Activated T-helper 9 cell treated with anti-CD3 and anti-CD28 coated beads, Interleukin-2, amount 50 U/mL, for 16 hours (primary cell): ENCODE measurements at places on chromosomes 7 and 10.

GRCh38 chr7:90626013-90626412, 29.9 kb downstream of the CDK14 start:
- DNase-seq = no peak

- no peak for DNase-seq
These were observed 327.8 kb downstream of the PTPRN2 start for GRCh38 chr7:158259671-158260418.

DNA sequence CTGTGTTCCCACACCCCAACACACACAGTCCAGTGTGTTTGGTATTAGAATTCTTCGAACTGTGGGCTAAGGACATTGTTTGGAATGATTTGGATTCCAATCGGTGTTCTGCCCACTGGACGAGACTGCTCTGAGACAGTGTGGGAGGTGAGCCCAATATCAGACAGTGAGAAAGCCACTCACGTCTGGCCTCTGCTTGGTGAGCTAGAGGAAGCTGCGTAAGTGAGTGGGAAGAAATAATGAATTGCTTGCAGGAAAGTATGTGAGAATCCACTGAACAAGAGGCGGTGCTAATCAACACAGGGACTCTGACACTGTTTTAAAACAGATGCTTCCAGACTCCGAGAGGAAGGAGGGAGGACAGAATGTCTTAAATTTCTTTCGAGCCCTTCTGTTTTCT, 675.0 kb upstream of the ANKRD30A start:
- no peak for DNase-seq

GRCh38 chr7:30642789-30643188, 39.5 kb downstream of the CRHR2 start:
- DNase-seq = no peak

GRCh38 chr7:130881091-130881798, 147.2 kb upstream of the KLF14 start:
- DNase-seq = no peak

DNA sequence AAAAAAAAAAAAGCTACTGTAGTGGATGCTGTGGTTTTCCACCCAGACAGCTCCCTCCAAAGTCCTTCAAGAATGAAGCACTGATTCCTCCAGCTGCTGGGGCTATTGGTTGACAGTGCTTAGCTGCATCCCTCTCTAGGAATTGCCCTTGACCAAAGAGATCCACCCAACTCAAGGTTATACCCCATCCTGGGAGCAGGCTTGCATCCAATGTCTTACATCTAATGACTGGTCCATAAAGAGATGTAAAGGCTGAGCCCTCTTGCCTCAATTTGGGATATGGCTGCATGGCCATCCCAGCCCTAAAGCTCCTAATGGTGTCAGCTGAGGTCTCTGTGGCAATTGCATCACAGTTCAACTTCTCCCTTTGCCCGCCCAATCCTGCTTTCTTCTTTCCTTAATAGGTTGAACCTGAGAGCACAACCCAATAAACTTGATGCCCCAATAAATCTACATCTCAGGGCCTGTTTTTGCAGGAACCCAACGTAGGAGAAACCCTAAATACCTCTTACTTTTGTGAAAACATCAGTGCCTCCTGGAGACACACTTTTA, 4.4 kb downstream of the GPR37 start:
- DNase-seq = no peak

- no peak for DNase-seq
These were observed 150.8 kb downstream of the AGMO start for GRCh38 chr7:15411019-15411418.

DNA sequence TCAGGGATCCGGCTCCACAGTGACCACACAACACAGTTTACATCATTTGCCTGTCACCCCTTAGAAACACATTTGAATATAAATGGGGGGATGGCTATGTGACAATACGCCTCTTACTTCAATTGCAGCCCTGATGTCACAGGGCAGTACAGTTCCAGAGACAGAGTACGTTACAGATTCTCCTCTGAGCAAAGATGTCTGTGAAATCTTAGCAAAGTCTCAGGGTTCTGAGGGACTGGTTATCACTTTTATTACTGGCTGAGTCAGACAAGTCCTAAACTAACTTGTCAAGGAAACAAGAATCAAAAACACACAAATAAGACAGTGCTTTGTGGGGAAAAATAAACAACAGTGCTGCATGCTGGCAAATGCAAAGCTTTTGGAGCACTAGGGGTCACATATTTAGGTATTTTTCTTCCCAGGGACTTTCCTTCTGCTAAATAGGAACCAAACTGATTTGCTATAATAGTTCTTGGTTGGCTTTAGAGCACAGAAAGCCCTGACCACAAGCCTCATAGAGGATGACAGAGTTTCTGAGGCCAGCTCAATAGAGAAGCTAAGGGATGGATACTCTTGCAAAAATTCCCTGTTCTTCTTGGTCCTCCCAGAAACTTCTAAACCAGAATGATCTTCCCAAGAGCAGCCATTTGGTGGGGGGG, 501.6 kb downstream of the GRID1 start:
- no peak for DNase-seq

- DNase-seq = no peak
These were observed 22.2 kb upstream of the SRGN start for GRCh38 chr10:69065406-69066361.

GRCh38 chr7:44415510-44415909, 74.9 kb downstream of the NUDCD3 start:
- DNase-seq = no peak

- DNase-seq = no peak
These were observed 78.0 kb downstream of the WDR11 start for GRCh38 chr10:120929166-120929565.

DNA sequence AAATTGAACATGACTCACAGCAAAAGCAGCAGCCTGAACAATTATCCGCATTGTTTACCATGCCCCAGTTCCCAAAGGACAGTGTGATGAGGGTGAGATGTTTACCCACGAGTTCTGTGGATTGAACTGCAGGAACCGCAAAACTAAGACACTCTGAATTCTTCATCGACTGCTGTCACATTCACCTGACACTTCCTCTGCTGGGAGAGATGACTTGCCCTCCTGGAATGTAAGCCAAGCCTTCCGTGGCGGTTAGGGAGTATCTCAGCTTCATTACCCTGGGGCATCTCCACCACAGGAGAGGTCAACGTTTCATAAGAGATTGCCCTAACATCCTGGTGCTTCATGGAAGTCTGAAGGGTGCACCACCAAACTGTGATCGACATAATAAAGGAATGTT, 374.6 kb upstream of the ADARB2 start:
- DNase-seq = no peak

DNA sequence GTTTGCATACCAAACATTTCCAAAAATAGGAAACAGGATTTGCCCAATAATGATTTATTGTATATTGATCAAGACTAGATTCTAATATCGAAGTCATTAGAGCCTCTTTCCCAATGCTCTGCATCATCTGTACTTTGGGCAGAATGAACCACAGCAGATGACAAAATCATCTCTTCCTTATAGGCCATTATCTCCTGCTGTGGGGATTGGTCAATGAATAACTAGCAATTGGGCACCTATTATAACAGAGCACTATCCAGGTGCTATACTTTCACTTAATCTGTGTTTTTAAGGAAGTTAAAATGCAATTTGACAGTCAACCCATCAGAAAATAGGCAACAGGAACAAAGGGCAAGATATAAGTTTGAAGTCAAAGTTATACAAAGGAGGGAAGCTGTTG, 290.3 kb downstream of the AHR start:
- DNase-seq = no peak

GRCh38 chr10:117408436-117409384, 33.5 kb upstream of the PDZD8 start:
- DNase-seq = no peak

- peak; percentile 59 for DNase-seq
These were observed 38.0 kb downstream of the STARD3NL start for GRCh38 chr7:38215735-38216670.

DNA sequence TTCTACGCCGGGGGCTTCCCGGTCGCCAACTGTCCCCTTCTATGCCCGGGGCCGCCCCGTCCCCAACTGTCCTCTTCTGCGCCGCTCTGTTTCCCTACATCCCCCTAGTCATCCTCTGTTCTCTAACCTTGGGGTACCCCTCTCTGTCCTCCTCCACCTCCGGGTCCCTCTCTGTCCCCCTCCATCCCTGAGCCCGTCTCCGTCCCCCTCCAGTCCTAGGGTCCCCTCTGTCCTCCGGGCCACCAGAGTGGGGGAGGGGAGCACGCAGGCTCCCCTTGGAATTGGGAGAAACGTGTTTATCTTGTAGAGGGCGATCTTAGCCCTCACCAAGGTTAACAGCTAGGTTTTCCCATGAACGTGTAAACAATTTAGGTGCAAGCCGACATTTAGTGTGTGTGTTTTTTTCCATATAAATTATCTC, 852 bp upstream of the KLF6 start:
- no peak for DNase-seq

GRCh38 chr10:114654822-114655575, 3.1 kb downstream of the ABLIM1 start:
- no peak for DNase-seq

DNA sequence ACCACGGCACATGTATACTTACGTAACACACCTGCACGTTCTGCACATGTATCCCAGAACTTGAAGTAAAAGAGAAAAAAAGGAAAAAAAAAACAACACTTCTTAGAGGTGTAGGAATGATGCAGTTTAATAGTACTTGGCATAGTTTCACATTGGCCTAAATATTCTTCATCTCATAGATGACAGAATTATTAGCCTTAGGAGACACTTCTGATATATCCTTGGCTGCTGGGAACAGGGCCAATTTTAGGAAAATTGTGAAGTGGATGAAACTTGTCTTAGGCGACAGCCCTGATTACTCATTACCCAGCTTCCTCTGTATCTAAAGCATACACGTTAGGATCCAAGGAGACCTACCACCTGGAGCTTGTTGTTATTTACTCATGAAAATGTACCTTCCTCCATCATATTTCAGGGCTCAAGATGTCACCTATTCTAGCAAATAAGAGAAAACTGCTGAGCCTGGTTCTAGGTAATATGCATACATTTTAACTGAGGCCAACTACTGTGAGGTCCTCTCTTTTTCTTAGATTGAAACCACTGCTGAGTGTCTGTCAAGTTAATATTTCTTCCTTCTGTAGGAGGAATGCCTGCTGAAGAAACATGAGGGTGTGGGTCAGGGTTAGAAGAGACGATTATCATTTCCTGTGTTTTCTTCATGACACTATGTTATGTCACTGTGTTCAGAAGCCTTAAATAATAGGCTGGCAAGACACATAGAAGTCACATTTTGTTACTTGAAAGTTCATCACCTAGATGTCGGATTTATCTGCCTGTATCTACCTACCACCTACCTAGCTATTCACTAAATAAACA, 44.3 kb downstream of the CPED1 start:
- no peak for DNase-seq

GRCh38 chr10:7408291-7409044, 2.4 kb downstream of the SFMBT2 start:
- peak; percentile 43 for DNase-seq

DNA sequence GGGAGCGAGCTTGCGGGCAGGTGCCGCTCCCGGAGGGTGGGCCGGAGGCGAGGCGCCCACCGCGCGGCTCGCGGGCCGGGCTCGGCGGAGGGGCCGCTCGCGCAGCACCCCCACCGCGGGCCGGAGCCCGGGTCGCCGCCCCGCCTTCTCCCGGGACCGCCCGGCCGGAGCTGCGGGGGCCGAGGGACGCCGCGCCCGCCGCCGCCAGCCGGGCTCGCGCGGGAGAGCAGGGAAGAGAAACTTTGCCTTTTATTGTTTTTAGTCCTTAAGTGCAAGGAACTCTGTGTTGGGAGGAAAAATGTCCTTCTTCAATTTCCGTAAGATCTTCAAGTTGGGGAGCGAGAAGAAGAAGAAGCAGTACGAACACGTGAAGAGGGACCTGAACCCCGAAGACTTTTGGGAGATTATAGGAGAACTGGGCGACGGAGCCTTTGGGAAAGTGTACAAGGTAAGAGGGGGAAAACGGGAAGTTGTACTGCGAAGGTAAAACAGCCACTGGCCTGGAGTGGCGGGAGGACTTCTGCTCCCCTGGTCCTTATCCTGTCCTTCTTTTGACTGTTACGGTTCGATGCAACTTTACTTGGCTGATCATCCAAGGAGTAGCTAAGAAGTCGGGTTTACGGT, 620 bp downstream of the SLK start:
- no peak for DNase-seq

GRCh38 chr7:3191548-3191947, 109.5 kb upstream of the SDK1 start:
- DNase-seq = no peak

DNA sequence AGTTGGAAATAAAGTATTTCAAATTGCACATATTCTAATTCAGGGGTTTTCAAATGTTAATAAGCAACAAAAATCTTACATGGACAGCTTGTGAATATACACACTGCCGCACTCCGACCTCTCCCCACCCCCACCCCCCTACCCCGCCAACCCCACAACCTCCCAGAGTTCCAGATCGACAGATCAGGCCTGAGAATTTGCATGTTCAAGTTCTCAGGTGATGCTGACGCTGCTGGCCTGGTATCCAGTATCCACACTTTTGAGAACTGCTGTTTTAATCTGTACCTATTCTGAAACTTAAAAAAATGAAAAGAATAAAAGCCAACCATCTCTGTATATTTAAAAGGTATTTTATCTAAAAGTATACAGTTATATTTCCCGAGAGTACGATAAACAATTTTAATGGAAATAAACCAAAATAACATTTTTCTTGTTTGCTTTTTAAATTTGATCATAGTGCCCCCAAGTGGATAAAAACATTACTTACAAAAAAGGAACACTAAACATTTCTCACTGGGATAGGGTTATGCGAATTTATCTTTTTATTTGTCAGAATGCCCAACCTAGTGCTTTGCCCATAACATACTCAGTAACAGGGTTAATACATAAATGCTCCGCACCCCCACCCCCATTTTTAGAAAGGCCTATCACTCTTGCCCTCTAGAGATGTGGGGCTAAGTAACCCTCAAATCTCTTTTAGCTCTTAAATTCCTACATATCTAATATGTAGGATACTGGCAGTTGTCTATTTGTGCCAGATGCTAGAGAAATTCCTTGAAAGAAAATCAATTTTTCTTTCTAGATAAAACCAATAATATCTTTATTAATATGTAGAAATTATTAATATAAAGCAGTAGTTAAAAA, 166.3 kb downstream of the RNF133 start:
- no peak for DNase-seq

GRCh38 chr10:114337510-114338462, 66.5 kb downstream of the AFAP1L2 start:
- no peak for DNase-seq

DNA sequence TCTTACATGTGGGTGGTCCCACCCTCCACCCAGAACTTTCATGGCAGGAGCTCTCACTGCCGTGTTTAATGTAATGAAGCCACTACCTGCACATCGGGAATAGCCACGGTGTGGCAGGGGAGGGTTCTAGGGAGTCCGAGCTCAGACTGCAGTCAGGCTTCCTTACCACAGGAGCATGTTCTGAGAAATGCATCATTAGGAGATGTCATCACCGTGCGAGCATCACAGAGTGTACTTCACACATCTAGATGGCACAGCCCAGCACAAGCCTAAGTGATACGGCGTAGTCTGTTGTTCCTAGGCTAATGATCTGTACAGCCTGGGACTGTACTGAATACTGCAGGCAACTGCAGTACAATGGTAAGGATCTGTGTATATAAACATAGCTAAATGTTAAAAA, 153.0 kb upstream of the LANCL2 start:
- no peak for DNase-seq

GRCh38 chr7:132956556-132956955, 125.3 kb downstream of the CHCHD3 start:
- DNase-seq = no peak

GRCh38 chr10:26579256-26580063, 118.0 kb upstream of the PDSS1 start:
- no peak for DNase-seq
